ENCODE measurements at places on chromosomes 11 and 22.

- DNase-seq: no peak
Measured at GRCh38 chr11:1630271-1630670, 696 bp downstream of the KRTAP5-5 start.

DNA sequence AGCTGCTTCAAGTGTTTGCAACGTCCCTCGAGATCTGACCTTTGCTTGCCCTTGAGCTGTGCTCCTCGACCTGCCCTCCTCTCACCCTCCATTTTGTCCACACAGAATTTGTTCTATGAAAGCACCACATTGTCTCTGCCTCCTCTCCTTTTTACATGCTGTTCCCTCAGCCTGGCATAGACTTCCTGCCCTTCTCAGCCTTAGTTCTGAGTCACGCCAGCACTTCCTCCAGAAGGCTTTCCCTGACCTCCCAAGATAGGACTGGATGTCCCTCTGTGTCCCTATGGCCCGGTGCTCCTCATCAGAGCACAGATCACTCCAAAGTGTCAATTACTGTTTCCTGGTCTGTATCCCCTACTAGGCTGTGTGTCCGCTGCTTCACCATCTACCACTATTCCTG, 16.2 kb downstream of the JHY start:
- no peak for DNase-seq

DNA sequence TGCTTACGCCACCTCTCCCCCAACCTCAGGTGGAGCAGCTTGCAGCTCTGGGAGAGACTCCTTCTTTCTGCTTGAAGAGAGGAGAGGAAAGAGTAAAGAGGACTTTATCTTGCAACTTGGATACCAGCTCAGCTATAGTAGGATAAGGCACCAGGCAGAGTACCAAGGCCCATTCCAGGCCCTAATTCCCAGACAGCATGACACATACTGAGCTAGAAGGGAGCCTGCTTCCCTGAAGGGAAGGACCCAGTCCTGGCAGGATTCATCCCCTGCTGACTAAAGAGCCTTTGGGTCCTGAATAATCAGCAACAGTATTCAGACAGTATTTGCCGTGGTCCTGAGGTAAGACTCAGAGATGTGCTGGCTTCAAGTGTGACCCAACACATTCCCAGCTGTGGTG, 41.4 kb downstream of the PPME1 start:
- DNase-seq: peak; percentile 4

GRCh38 chr11:47101406-47101805, 75.3 kb downstream of the ARFGAP2 start:
- DNase-seq: no peak

GRCh38 chr11:94822080-94822479, 53.9 kb downstream of the AMOTL1 start:
- DNase-seq: no peak

- no peak for DNase-seq
Measured at GRCh38 chr11:8790968-8791367, 108.4 kb downstream of the RPL27A start.

- no peak for DNase-seq
Measured at GRCh38 chr11:130769782-130770535, 146.3 kb downstream of the SNX19 start.

- no peak for DNase-seq
Measured at GRCh38 chr22:17097062-17097461, 12.3 kb downstream of the IL17RA start.

DNA sequence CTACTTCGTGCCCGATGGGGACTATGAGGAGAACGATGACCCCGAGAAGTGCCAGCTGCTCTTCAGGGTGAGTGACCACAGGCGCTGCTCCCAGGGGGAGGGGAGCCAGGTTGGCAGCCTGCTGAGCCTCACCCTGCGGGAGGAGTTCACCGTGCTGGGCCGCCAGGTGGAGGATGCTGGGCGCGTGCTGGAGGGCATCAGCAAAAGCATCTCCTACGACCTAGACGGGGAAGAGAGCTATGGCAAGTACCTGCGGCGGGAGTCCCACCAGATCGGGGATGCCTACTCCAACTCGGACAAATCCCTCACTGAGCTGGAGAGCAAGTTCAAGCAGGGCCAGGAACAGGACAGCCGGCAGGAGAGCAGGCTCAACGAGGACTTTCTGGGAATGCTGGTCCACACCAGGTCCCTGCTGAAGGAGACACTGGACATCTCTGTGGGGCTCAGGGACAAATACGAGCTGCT, 751 bp downstream of the FIBIN start:
- peak; percentile 12 for DNase-seq

- DNase-seq: no peak
Measured at GRCh38 chr11:130164221-130164570, 4.6 kb downstream of the ST14 start.

DNA sequence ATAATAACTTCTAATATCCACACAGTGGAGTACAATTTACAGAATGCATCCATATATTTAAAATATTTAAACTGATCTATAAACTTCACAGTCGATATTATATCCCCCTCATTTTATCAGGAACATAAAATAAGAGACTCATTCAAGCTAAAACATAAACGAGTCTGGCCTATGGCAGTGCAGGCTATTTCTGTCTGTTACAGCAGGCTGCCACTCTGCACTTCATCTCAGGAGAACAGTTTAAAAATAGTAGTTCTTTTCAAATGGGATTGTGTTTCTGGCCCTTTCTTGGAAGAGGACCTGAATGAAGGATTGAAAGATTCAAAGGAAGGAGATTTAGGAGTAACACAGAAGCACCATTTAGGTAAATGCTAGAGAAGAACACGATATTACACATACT, 915.7 kb downstream of the NTM start:
- no peak for DNase-seq

DNA sequence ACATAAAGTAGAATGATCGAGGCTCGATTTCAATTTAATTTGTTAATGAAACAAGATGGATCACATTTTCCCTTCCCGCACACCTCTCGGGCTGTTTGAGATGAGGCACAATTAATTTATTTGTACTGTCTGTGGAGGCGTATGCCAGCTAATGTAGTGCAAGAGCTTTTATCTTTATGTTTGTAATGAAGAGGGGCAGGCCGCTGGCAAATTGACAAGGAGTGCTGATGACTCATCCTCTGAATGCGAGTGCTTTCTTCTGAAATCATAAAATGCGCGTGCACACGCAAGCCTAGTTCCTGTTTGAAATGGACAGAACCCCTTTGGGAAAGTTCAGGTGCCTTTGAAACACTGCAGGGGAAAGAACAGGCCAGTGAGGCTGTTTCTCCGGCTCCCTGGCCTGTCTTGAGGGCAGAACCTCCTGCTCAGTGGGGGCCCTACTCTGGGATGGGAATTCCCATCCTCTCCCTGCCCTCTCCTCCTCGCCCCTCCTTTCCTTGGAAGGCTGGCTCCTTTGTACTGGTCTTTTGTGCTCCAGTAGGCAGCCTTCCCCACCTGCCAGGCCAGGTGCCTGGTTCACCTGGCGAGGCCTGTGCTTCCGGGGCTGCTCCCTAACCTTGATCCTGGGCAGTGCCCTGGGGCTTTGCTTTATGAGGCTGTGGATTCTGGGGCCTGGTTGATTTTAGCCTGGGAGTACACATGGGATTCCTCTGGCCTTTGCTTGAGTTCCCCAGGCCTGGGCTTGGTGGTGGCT, 50.3 kb downstream of the TEAD1 start:
- DNase-seq: peak; percentile 73

DNA sequence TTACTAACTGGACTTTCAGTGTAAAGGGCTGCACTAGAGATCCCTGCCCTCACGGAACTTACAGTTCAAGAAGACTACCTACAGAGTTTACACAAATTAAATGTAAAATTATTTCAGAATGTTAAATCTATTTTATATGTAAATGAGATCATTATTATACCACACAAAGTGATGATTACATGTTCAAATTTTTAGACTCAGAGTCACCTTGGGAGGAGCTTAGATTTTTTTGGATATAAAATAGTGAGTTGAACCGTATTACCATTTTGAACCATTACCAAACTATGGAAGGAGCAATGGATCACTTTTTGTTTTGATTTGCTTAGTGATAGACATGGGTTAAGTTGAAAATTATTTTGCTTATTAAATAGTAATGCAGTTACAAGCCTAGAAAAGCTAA, 1.6 kb downstream of the IPO7 start:
- DNase-seq: no peak

DNA sequence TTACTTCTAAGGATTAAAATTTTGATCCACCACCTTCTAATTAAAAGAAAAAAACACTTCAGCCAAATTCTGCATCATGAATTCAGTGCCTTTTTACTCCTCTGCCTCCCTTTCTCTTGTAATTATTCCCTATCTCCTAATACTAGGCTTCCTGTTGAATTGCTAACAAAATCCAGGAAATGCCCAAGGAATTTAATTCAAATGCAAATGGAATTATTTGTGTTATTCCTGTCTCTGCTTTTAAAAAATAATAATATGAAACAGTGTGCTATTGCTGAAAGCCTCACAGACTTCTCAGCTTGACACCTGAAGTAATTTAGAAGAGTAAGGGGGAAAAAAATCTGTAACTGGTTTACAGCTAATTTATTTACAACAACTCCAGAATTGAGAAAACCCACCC, 85.5 kb downstream of the DLG2 start:
- DNase-seq: no peak

- no peak for DNase-seq
Measured at GRCh38 chr22:27583856-27584255, 217.7 kb downstream of the MN1 start.

GRCh38 chr11:108402241-108402640, 65.1 kb downstream of the C11orf65 start:
- DNase-seq: no peak

GRCh38 chr22:36123673-36124630, 36.6 kb downstream of the APOL3 start:
- DNase-seq: peak; percentile 94

- DNase-seq: no peak
Measured at GRCh38 chr22:34395370-34395769, 475.1 kb upstream of the LARGE1 start.

DNA sequence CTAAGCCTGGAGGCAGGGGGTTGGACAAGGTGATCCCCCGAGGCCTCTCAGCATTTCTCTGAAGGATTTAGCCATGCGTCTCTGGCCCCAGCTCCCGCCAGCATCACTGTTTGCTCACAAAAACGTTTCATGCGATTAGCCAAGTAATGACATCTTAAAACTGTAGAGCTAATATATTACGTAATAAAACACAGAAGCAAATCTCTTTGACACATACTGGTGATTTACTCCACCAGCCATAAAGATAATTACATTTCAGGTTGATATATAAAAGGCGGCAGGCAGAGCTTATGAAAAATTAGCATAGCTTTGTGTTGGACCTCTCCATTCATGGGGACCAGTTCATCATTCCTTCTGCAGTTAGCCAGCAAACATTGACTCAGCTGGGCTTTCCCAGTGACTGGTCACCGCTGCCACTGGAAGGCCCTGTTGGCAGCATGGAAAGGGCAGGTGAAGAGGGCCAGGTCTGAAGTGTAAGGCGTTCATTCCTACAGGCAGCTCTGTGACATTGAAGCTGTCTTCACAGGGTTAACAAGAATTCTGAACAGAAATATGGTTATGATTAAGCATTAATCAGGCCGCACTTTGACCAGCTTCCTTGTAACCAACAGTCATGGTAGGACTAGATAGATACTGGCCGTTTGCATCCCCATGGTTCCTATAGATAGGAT, 150.3 kb downstream of the NECTIN1 start:
- no peak for DNase-seq

GRCh38 chr11:7896009-7896785, 34.9 kb downstream of the OR10A6 start:
- DNase-seq: peak; percentile 51

DNA sequence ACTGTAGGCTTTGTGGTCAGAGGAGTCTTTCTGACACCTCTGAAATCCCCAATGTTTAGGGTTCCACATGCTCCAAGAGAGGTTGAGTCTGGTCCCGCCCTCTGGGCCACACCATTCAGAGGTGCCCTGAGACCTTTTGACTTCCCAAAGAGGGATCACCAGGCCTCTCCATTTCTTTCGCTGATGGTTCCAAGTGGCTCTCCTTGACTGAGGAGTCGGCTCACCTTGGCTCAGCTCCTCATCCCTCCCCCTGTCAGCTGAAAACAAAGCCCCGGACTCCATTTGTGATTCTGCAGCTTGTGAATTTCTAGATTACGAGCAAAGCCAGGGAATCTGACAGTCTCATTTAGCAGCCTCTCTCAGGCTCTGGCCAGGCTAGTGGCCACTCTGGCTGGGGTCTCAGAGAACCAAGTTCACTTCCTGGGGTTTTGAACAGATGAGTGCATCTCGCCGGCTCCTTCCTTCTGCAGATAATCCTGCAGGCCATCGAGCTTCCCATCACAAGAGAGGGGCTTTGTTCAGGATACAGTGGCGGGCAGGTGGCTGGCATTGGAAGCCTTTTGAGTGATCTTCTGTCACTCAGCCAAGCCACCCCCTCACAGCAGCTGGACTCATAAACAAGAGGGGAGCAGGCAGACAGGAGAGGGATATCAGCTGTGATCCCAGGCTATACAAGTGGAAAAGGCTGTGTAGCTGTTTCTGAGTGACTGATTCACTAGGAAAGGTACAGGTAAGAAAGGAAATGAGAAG, 102.9 kb downstream of the TRIM29 start:
- no peak for DNase-seq

DNA sequence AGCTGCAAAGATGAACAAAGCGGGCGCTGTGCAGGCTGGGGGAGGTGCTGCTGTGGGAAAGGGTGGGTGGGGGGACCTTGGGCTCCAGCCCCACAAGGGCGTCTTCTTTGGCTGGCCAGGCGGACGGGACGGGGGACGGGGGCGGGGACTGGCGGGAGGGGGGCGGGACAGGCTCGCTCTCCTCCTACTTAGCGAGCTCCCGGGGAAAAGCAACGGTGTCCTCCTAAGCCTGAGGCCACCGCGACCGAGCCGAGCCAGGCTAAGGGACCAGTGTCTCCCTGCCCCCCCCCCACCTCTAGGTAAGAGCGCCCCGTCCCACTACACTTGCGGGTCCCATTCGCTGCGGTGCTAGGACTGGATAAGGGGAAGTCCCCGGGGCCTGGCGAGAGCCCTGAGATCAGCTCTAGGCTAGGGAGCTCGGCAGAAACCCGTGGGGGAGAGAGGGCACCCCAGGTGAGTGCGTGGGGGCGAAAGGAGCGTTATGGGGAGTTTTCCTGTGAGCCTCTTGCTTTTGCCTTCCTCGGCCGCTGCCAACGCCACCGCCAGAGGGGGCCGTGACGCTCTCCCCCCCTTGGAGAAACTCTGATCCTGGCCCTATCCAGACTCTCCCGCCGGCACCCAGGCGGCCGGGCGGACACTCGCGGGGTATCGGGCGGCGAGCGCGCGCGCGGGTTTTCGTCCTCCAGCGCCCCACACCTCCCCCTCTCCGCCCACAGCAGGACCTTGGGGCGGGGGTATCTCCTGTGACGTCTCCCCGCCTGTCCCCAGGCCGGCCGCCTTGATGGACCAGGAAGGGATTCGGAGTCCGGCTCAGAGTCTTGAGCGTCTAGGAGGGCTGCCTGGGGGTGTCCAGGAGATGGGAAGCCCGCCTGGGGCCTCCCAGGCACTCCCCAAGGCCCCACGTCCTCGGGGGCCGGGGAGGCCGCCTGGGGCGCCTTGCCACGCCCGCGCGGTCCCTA, at the start of gene PHLDB1:
TSS of gene PHLDB1 (plus strand) at position 215 of the 959 bp plus-strand sequence. CDS start 6,222 bp downstream, outside the sequence.
- DNase-seq: peak; percentile 76

Measured in AG10803 (cell line).